GM04503 (cell line): ENCODE measurements at places on chromosomes 1 and 21.

- DNase-seq, result no peak
Measured at GRCh38 chr1:64246294-64246917, 43.0 kb downstream of the UBE2U start.

DNA sequence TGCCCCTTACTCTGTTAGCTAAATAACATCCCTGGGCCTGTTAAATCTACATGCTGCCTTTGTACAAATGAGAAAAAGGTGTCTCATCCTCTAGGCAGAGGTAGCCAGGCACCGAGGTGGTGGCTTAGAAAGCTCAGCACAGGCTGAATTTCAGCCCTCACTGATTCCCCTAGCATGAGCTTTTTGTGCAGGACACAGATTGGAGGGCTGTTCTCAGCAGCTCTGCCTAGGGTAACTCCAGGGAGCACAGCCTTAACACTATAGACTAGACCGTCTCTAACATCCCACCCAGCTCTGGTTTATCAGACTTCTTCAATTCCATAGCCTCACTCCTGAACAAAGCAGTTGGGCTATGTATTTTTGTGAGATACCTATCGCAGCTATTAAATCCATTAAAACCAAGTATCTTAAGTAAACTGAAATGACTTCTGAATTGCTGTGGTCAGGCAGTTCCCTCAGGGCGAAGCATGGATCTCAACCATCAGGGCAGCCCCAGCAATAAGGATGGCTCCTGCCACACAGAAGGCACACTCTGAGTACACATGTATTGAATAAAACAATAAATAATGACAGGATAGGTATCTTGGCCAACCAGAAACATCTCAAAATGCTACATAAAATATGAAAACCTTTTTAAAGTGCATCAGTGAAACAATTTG is 14.8 kb downstream of the S100A6 start:
- DNase-seq, result no peak

DNA sequence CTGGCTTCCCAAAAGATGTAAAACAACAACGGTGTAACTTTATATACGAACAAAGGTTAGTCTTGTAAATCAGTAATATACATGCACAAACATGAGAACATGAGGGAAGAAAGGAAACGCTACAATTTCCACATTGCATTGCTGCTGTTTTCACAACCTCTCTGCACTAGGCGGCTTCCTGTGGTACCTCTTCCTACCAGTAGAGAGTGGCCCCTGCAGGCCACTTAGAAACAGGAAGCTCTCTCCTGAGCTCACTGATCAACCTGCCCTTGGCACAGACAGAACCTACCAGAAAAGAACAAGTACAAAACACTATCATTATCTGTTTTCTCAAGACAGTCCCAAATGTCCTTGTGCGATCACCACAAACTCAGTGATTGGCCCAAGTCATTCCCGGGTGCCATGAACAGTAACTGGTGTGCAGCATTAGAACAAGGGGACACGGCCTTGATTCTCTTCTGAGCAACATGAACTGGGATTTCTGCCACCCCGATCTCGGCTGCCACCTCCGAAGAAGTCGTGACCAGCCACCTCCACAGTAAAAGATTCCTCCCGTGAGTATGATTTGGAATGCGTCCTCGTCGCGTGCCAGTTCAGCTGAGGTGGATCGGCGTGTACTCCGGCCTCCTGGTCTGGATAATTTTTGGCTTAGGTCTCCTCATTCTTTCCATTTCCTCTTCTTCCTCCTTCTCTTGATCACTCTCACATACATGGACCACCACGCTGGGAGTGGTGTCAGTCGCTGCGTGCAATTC is 5.7 kb upstream of the KCNE1 start:
- no peak for DNase-seq

- no peak for DNase-seq
Measured at GRCh38 chr1:53617851-53618499, 121.0 kb downstream of the GLIS1 start.
